ENCODE measurements at places on chromosomes 2 and 18.

GRCh38 chr2:144512891-144513351 is 7.0 kb downstream of the ZEB2 start:
- DNase-seq = no peak

DNA sequence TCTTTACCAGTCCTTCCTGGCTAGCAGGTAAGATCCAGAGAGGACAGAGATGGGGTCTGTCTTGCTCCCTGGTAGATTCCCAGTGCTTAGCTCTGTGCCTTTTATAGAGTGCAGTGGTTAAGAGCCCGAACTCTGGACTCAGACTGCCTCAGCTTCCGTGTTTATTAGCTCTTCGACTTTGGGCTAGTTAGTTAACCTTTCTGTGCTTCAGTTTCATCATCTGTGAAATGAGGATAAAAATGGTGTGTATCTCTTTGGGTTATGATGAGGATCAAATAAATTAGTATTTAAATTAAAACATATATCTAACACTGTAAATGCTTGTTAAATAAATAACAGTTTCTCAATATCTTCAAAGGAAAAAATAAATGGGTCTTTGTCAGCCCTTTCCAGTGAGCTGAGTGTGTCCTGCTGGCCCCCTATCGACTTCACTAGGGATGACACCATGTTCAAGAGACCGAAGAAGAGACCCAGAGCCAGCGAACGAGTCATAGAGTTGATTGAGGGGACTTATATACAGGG is 38.2 kb downstream of the CERS6 start:
- no peak for DNase-seq

DNA sequence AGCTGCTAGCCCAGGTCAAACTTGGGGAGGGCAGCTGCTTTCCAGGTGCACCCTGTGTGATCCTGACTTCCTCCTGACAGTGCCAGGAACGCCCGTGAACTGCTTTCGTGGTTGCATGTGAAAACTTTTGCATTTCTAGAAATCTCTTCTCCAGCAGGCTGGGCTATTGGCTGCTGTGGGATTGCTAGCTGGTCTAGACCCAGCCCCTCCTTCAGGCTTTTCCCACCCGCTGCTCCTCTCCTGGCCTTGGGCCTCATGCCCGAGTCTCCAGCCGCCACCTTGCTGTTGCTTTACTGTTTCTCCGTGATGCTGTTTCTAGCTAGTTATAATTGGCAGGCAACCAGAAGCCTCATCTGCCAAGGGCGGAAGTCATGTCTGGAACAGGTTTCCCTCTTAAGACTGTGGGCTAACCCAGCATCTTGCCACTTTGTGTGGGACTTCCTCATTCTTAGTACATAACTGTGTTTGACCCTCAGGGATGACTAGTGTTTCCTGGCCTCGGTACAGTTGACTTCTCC is 27.0 kb upstream of the MGAT4A start:
- peak; percentile 67 for DNase-seq

DNA sequence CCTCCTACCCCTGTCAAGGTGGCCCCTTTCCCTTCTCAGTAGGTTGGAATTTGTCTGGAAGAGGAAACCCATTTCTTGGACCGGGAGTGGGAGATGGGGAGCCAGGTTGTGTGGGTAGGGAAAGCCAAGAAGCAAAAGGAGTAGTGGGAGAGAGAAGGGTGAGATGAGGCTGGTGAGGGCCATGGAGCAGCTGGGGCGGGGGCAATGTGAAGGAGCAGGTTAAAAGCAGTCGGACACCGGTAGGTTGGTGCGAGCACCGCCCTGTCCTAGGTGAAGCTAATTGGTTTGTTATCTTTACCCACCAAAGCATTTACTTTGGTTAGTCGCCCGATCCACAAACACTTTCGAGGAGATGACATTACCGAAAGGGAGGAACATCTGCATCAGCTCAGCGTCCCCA is 306.8 kb downstream of the CELF4 start:
- no peak for DNase-seq

DNA sequence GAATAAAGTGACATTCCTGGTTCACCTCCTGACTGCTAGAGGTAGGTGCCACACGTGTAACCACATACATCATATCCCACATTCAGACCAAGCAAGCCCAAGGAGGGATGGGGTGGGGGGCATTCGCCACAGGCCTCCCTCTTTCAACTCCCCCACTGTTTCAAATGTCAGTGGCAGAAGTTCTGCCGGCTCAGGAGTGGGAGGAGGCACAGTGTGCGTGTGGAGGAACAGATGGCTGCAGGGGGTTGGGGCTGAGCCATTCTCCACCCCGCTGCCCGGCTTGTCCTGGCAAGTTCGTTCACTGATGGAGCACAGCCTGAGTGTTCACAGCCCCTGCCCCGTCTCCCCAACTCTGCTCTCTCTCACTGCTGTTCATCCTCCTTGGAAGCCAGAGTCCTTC is 75.4 kb upstream of the TANC1 start:
- DNase-seq = no peak

- DNase-seq = peak; percentile 30
Observed at GRCh38 chr2:26922405-26923188, 47.8 kb upstream of the MAPRE3 start.

GRCh38 chr2:68318914-68319397 is 793 bp downstream of the CNRIP1 start:
- no peak for DNase-seq

GRCh38 chr2:143132355-143132754 is 3.1 kb downstream of the ARHGAP15 start:
- no peak for DNase-seq

DNA sequence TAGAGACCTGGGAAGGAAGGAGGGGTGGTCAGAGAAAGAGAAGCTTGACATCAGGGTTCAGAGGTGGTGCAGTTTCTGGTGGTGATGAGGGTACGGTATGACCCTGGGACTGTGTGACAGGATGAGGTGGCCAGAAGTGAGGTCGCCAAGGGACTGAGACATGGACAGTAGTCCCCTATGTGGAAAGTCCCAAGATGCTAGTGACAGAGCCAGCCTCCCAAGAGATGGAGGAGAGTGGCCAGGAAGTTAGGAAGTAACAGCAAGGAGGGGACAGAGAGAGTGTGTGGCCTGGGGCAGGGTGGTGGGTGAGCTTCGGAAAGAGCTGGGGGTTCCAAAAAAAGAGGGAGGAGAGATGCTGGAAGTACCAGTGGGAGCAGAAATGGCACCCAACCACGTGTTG is 66.0 kb downstream of the SMAD7 start:
- no peak for DNase-seq

GRCh38 chr2:64354857-64355680 is 98.9 kb upstream of the LGALSL start:
- no peak for DNase-seq

- no peak for DNase-seq
Observed at GRCh38 chr18:72727776-72728175, 140.0 kb downstream of the NETO1 start.

DNA sequence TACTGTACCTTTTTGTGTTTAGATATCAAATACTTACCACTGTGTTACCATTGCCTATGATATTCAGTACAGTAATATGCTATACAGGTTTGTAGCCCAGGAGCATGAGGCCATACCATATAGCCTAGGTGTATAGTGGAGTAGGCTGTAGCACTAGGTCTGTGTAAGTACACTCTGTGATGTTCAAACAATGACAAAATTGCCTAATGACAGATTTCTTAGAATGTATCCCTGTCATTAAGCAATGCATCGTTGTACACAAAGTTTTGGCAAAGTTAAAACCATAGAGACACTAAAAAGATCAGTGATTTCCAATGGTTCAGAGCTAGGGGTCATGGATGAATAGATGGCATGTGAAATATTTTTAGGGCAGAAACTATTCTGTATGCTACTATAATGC is 415.5 kb downstream of the NCKAP5 start:
- DNase-seq = no peak

DNA sequence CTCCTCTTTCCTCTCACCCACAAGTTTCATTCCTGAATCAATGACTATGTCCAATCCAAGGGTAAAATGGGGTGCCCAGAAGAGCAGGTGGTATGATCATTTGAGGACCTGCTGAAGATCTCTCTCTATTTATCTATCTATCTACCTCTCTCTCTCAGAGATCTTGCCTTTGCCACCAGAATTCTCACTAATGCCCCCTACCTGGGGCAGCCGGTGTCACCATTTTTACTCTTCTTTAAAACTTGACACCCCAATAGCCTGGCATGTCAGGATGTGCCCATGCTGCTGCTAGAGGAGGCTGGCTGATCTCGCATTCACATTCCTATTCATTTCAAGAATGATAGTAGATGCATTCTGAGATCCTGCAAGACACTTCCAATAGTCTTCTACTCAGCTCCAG is 24.3 kb upstream of the RPIA start:
- no peak for DNase-seq

GRCh38 chr2:43798300-43798699 is 24.5 kb downstream of the DYNC2LI1 start:
- no peak for DNase-seq

DNA sequence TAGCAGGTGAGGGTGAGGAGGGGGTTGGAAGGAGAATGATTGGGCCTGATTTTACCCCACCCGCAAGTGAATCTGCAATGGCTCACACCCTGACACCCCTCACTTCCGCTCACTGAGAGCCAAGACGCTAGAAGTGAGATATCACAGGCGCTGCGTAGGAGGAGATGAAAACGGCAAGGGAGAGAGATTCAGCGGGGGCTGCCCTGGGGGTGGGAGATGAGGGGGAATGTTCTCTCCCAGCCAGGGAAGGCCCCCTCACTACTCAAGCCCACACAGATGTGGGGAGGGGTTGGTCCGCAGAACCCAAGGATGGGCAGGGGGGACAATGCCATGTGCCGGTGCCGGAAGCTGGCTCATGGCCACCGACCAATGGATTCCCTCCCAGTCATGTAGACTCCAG is 32.9 kb downstream of the LOXHD1 start:
- DNase-seq = peak; percentile 31

DNA sequence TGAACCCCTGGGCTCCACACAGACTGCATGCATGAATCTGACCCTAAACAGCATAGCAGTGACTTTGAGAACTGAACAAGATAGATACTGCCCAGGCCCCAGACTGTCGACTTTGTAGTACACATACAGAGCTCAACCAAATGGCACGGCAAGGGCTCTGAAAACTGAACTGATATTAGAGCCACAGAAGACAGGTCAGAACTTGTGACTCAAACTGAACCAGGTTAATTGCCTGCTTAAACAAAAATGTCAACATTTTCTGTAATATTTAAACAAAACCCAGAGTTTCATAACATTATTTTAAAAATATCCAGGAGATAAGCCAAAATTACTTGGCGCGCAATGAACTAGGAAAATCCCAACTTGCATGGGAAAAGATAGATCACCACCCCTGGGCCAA is 260.3 kb downstream of the TPGS2 start:
- no peak for DNase-seq

GRCh38 chr18:41720226-41720625 is 234.8 kb upstream of the PIK3C3 start:
- DNase-seq = no peak

DNA sequence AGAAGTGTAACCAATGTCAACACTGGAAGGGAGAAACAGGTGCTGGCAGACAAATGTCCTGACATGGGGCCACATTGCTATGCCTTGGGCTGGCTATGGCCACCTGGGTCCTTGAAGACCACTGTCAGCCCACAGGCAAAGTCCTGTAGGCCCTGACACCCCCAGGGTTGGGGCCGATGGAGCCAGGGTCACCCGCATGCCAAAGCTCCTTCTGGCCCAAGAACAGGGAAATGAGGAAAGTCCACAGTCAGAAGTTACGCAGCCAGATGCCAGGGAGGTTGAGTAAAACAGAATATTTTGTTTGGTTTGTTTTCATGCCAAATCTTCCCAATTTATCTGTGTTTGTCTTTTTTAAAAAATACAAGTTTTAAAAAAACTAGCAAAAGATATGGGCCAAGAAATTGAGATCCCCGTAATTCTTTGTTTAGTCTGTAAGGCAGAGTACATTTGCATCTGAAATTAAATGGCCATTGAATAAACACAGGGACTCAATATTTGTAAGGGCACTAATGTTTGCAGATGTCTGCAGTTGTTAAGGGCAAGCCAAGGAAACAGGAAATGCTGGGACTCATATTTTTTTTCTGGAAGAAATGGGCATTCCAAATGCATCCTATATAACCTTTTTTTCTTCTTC is 186.4 kb downstream of the FAM210A start:
- DNase-seq = no peak

DNA sequence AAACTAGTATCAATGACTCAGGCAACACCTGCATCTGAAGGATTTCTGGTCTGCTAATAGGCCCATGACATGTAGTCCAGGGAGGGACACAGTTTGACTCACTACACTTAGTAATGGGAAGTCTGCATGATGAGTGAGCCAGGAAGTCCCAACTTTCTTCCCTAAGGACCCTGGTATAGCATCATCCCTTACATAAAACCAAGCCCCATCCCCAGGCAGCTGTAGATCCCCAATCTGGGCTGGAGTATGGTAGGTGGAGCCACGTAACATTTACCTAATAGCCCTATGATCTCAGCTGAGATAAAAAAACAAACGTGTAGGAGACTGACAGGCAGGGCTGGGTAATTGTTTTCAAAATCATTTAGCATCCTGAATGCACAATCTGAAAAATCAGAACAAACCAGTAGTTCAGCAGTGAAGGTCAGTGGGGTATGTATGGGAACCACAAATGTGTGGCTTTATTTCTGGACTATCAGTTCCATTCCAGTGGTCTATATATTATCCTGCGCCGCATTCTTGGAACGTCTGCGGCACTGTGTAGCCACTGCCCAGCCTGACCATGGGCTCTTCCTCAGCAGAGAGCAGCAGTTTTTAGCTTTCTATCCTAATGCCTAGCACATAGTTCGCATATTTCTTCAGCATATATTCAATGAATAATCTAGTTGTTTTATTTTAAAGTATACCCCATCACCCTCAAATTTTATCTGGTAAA is 33.5 kb downstream of the EPB41L3 start:
- no peak for DNase-seq

- DNase-seq = no peak
Observed at GRCh38 chr2:70807828-70808118, 12.6 kb downstream of the CLEC4F start.

- DNase-seq = no peak
Observed at GRCh38 chr2:214575465-214575864, 164.6 kb downstream of the VWC2L start.

DNA sequence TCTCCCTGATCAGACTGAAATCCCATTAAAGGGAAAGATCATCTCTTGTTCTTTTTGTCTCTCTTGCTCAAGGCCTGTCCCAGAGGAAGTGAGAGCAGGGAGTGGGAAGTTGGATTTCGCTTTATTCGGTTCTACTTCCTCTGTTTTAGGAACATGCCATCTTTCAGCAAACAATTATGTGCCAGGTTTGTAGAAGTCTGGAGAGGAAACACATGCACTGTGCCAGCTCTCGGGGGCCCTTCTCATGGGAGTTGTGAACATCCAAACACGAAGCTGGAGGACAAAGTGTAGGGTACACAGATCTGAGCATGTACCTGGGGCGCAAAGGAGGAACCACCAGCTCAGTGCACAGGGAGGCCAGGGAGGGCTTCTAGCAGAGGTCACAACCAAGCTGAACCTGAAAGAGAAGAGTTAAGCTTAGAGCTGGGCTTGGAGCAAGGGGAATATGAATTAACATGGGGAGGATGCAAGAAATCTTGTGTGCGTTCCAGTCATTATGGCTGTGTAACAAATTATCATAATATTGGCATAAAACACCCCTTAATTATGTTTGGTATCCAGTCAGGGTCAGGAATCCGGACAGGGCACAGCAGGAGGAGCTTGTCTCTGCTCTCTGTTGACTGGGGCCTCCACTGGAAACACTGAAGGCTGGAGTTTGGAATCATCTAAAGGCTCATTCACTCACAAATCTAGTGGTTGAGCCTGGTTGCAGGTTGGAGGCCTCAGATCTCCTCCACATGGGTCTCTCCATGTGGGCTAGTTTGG is 128.6 kb downstream of the ZFP36L2 start:
- DNase-seq = no peak

GRCh38 chr2:191539068-191539467 is 138.9 kb upstream of the NABP1 start:
- peak; percentile 17 for DNase-seq

All from stimulated activated naive CD4-positive, alpha-beta T cell (primary cell).